Neural crest cell (in vitro differentiated cells): ENCODE measurements at places on chromosomes 16 and 17.

DNA sequence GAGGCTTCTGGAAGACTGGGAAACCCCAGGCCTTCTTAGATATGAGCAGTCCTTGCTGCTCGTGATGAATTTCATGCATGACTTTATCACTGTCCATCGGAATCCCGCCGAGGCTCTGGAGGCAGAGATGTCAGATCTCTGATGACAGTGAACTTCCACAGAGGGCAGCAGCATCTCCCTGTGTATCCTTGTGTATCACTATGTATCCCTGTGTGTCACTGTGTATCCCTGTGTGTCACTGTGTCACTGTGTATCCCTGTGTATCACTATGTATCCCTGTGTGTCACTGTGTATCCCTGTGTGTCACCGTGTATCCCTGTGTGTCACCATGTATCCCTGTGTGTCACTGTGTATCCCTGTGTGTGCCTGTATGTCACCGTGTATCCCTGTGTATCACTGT, 160.2 kb upstream of the CHMP6 start:
- H3K4me3 ChIP-seq = no peak overlapping the region
- H3K4me1 ChIP-seq = peaks cover 23% of the 10 kb centered on the region
- peaks cover 8% of the 10 kb centered on the region for H3K36me3 ChIP-seq
- no peak overlapping the region for H3K27ac ChIP-seq
- no peak for DNase-seq

GRCh38 chr17:869567-870525, 87.7 kb downstream of the MRM3 start:
- no peak for DNase-seq
- H3K36me3 ChIP-seq = peaks cover 16% of the 10 kb centered on the region
- H3K27me3 ChIP-seq = no peaks in the 10 kb centered on the region
- no peak overlapping the region for H3K4me3 ChIP-seq
- peaks cover 27% of the 10 kb centered on the region for H3K4me1 ChIP-seq

- no peak overlapping the region for H3K4me3 ChIP-seq
- H3K27me3 ChIP-seq = no peaks in the 10 kb centered on the region
- no peak overlapping the region for H3K27ac ChIP-seq
- H3K4me1 ChIP-seq = peaks cover 29% of the 10 kb centered on the region
- no peak for DNase-seq
Observed at GRCh38 chr17:72506773-72507172, 386.0 kb downstream of the SOX9 start.

DNA sequence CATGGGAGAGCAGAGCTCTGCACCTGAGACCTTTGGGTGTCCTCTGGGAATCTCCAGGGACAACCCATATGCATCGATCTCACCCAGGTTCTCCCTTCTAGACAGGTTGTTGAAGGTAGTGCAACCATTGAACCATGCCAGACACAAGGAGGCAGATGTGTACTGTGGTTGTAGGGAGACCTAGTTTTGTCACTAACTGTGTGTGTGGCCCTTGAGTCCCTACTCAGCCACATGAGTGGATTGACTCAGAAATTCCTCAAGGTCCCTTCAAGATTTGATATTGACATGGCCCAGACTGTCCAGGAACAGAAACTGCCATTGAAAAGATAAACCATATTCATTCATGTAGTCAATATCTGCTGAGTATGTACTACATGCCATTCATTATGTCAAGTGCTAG, 396.4 kb upstream of the CCL2 start:
- DNase-seq = no peak
- peaks cover 60% of the 10 kb centered on the region for H3K27me3 ChIP-seq
- H3K36me3 ChIP-seq = no peaks in the 10 kb centered on the region

DNA sequence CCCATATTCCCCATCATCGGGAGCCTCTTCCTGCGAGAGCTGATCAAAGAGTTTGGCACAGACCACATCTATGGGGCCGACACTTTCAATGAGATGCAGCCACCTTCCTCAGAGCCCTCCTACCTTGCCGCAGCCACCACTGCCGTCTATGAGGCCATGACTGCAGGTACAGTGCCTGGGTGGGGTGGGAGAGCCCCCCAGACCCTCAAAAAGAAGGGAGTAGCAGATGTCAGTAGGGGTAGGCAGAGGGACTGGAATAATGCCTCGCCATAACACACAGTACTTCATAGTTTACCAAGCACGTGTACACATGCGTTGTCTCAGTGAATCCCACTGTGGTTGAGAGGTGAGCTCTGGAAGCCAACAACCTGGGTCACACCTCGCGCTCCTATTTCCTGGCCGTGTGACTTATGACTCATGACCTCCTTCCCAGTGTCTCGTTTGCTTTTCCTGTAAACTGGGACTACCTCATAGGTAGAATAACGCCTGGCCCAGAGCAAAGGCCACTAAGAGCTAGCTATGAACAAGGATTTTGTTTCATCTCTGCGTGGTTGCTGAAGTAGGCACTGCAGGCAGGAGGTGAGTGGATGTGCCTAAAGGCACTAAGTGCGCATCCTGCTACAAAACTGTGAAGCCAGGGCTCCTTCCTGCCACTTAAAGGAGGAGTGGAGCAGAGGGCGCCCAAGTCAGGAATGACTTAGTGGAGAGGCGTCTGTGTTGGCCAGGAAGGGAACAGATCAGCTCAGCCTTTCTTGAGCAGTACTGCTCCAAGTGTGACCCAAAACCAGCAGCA, 5.2 kb downstream of the NAGLU start:
- peak overlapping the region; percentile 45 for H3K4me3 ChIP-seq
- H3K27me3 ChIP-seq = no peaks in the 10 kb centered on the region
- no peak overlapping the region for H3K27ac ChIP-seq
- peaks cover 10% of the 10 kb centered on the region for H3K4me1 ChIP-seq

- H3K4me1 ChIP-seq = peaks cover 6% of the 10 kb centered on the region
- H3K4me3 ChIP-seq = no peak overlapping the region
- no peaks in the 10 kb centered on the region for H3K27me3 ChIP-seq
- H3K27ac ChIP-seq = peak overlapping the region; percentile 4
Observed at GRCh38 chr17:6186998-6187397, 116.8 kb downstream of the WSCD1 start.

DNA sequence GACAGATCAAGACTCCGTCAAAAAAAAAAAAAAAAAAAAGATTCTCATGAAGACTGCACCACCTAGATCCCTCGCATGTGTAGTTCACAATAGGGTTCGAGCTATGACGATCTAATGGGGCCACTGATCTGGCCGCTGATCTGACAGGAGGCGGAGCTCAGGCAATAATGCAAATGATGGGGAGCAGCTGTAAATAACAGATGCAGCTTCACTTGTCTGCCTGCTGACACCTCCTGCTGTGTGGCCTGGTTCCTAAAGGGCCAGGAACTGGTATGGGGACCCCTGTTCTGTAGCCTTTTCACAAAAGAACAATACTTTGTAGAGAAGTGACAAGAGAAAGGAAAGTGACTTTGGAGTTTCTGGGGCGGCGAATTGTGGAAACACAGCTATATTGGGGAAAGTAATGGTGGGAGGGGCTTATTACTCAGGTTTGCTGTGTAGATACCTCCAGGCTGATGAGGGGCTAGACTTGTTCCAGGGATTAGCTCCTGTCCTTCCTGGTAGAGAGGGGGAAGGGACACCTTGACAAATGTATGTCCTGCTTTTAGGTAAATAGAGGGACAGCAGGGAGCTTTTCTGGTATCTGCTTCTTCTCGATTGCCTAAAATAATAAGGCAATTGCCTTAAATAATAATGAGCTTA, 57.1 kb downstream of the HAPSTR1 start:
- no peak for DNase-seq
- H3K4me1 ChIP-seq = peaks cover 35% of the 10 kb centered on the region
- peaks cover 3% of the 10 kb centered on the region for H3K27me3 ChIP-seq

DNA sequence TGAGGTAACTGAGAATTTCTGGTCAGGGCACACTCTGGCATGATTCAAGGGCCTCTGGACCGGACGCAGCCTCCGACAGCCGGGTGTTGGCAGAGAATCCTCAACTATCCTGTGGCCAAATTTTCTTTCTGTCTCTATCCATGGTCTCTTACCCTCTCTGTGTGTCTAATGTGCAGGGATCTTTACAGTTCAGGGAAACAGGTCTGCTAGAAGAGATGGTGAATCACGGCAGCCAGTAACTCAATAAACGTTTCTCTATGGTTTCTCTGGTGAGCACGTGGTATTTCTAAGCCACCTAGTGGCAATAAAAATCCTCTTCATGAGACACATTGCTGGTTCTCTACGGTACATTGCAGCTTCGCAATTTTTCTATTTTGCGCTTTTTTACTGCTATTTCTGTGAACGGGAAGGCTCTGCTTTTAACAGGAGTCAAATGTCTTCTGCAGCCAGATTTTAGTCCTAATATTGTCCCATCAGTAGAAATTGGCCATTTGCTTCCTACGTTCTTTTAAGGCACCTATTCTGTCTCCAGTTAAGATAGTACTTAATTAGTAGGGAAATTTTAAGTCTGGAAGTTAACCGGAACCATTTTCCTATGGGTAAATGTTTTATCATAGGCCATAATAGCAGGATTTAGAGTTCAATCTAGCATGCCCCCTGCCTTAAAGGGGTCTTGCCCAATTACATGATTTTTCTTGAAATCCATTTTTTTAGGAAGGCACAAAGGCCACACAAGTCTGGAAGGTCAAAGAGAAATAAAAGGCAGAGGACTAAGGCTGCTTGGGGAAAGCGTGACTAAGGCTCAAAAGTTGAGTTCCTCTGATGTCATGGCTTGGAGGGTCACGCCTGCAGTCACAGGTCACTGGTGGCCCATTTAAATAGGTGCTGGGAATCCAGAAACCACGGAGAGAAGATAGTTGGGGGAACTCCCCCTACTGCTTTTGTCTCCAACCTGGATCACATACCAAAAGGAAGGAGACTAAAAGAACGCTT, 31.5 kb downstream of the QPRT start:
- H3K4me1 ChIP-seq = peaks cover 27% of the 10 kb centered on the region
- peak; percentile 26 for DNase-seq
- peaks cover 6% of the 10 kb centered on the region for H3K27me3 ChIP-seq
- peak overlapping the region; percentile 1 for H3K4me3 ChIP-seq

- H3K27ac ChIP-seq = no peak overlapping the region
- no peaks in the 10 kb centered on the region for H3K36me3 ChIP-seq
- no peaks in the 10 kb centered on the region for H3K4me1 ChIP-seq
- no peak overlapping the region for H3K4me3 ChIP-seq
- DNase-seq = no peak
Observed at GRCh38 chr16:68356249-68356918, 45.6 kb downstream of the PRMT7 start.

GRCh38 chr17:63911041-63911635, at the start of gene CSHL1:
TSS of gene CSHL1 (minus strand) at chr17:63911258. CDS start at chr17:63911196, 62 bp downstream.
- no peaks in the 10 kb centered on the region for H3K4me1 ChIP-seq
- H3K27ac ChIP-seq = no peak within 1 kb of the TSS
- no peak for DNase-seq

- no peak overlapping the region for H3K27ac ChIP-seq
- no peaks in the 10 kb centered on the region for H3K36me3 ChIP-seq
- H3K27me3 ChIP-seq = no peaks in the 10 kb centered on the region
- H3K4me1 ChIP-seq = no peaks in the 10 kb centered on the region
Observed at GRCh38 chr16:15830832-15831451, 25.9 kb downstream of the MYH11 start.

DNA sequence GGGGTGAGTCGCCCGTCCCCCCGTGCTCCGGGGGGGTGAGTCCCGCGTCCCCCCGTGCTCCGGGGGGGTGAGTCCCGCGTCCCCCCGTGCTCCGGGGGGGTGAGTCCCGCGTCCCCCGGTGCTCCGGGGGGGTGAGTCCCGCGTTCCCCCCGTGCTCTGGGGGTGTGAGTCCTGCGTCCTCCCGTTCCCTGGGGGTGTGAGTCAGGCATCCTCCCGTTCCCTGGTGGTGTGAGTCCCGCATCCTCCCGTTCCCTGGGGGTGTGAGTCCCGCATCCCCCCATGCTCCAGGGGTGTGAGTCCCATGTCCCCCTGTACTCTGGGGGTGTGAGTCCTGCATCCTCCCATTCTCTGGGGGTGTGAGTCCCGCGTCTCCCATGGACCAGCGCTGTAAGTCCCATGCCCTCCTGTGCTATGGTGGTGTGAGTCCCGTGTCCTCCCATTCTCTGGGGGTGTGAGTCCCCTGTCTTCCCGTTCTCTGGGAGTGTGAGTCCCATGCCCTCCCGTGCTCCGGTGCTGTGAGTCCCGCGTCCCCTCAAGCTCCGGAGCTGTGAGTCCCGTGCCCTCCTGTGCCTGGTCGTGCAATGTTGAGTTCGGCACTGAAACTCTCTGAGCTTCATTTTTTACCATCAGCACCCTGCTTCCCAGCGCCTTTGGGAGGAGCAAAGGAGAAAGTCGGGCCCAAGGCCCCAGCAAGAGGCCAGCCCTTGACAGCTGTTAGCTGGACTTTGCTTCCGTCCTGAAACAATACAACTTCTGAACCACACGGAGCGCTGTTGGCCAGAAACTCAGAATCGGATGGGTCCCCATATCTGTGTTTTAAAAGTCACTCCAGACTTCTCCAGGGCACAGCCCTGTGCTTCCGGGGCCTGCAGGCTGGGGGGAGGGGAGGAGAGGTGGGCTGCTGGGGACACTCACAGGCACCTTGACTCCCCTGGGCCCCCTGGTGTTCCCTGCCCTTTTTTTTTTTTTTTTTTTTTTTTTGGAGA, 11.5 kb upstream of the ZC3H18 start:
- H3K4me3 ChIP-seq = no peak overlapping the region
- peaks cover 12% of the 10 kb centered on the region for H3K4me1 ChIP-seq
- no peaks in the 10 kb centered on the region for H3K36me3 ChIP-seq
- no peaks in the 10 kb centered on the region for H3K27me3 ChIP-seq
